Activated CD4-positive, CD25-positive, alpha-beta regulatory T cell (primary cell): ENCODE measurements at places on chromosomes 1 and 21.

- DNase-seq: no peak
Measured at GRCh38 chr1:2801535-2802291, at the start of gene TTC34. Gene TTC34 (minus strand): TSS chr1:2801693. CDS start chr1:2800827, 866 bp downstream.

DNA sequence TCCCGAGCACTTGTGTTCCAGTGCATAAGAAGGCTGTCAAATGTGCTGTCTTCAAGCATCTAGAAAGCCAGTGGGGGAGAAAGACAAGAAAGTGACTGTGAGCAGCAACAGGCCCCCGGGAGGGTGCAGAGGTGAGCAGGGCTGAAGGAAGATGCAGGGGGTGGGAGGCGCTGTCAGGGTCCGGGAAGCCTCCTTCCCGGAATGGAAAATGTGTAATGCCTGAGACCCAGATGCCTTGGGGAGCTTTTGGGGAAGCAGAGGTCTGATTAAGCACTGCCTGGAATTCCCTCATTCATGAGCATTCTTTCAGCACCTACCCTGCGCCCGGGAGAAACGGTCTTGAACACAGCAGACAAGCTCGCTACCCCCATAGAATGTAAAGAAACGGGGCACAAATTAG lies 1.3 kb downstream of the NPHP4 start:
- DNase-seq: no peak

DNA sequence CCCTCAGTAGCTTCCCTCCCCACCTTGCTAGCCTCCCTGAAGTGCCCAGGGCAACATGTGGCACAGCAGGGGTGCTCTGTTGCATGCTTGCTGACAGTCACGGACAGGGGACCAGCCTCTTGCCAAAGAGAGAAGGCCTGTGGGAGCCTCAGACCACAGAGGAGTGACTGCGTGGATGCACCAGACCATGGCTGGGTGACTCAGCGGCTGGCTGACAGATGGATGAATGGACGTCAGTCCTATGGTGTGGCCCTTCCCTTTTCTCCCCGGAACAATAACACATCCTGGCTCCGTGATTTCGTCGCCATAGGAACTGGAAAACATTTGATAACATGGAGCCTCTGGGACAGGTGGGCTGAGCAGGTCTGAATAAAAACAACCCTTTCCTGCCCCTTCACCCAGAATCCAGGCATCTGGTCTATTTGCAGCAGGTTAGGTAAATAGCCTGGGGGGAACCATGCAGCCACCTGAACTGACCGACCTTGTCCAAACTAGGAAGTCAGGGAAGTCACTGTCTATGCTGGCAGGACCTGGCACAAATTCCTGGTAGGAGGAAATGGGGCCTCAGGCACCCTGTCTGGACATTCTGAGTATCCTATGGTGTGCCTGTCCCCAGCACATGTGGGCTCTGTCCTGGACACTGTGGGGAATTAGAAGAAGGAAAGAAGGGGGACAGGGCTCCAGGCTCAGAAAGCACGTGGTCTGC lies 53.3 kb downstream of the NENF start:
- DNase-seq: no peak

GRCh38 chr1:195336812-195337211 lies 1271.4 kb downstream of the KCNT2 start:
- no peak for DNase-seq

GRCh38 chr1:220926146-220926545 lies 46.9 kb downstream of the HLX start:
- DNase-seq: no peak

DNA sequence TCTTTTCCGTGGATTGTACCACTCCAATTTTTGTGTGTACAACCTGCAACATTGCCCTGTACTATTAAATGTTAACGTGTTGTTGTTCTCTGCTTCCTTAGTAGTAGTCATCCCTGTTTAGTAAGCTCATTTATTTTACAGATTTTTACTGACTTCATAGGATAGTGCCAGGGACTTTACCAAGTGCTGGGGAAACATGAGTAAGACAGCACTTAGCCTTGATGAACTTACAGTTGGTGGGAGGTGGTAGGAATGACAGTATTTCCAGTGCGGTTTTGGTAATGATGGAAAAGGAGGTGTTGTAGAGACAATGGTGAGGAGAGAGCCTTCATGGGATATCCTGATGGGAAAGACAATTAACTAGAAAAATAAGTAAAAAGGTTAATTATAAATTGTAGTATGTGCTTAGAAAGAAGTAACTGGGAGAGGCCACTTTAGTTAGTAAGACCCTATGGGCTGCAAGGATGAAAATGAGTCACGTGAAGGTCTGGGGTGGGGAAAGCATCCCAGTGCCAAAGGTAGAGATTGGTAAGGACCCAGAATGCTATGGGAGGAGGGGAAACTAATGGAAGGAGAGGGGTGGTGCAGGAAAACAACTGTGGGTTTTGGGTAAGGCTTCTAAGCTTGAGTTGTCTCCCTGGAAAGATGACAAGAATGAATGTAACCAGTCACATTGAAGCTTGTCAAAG lies 1.7 kb downstream of the RLF start:
- no peak for DNase-seq

DNA sequence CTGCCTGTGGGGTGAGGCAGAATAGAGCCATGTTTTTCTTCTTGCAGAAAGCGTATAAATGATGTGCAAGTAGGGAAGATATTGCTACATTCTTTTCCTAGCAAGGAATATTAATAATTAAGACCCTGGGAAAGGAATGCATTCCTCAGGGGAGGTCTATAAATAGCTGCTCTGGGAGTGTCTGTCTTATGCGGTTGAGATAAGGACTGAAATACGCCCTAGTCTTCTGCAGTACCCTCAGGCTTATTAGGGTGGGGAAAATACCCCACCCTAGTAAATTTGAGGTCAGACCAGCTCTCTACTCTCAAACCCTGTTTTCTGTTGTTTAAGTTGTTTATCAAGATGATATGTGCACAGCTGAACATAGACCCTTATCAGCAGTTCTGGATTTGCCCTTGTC lies 155.9 kb upstream of the HMCN1 start:
- no peak for DNase-seq

- DNase-seq: no peak
Measured at GRCh38 chr1:4571263-4571662, 83.1 kb upstream of the AJAP1 start.

GRCh38 chr21:14833666-14834351 lies 231.0 kb downstream of the NRIP1 start:
- no peak for DNase-seq

- DNase-seq: no peak
Measured at GRCh38 chr21:32426592-32427051, 14.1 kb downstream of the EVA1C start.

DNA sequence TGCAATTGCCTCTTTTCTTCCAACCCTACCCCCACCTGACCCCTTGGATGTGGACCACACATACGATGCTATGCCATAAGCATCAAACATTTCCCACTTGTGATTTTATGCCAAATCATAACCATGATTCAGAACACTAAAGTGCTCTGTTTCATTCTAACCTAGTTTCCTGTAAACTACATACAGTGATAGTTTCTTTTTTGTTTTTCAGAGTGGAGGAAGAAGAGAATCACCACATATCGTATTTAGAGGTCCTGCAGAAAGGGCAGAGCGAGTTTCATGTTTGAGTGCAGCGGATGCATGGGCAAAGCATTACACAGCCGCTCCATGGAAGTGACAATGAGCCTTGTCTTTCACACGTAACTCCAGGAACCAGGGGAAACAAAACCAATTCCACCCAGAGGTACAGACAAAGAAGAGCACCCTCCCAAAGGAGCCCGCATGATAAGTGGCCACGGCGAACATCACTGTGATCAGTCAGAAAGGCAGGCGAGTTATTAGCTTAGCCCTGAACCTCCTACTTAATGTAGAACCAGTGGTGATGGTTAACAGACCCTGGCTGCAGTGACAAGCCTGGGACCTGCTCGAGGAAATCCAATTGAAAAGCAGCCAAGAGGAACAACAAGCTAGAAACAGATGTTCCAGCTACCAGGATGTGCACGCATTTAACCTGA lies 64.0 kb upstream of the ZNF281 start:
- no peak for DNase-seq

GRCh38 chr1:203342192-203342940 lies 8.6 kb downstream of the FMOD start:
- peak; percentile 7 for DNase-seq

GRCh38 chr1:84997667-84998600 lies 1.0 kb upstream of the MCOLN2 start:
- DNase-seq: no peak

DNA sequence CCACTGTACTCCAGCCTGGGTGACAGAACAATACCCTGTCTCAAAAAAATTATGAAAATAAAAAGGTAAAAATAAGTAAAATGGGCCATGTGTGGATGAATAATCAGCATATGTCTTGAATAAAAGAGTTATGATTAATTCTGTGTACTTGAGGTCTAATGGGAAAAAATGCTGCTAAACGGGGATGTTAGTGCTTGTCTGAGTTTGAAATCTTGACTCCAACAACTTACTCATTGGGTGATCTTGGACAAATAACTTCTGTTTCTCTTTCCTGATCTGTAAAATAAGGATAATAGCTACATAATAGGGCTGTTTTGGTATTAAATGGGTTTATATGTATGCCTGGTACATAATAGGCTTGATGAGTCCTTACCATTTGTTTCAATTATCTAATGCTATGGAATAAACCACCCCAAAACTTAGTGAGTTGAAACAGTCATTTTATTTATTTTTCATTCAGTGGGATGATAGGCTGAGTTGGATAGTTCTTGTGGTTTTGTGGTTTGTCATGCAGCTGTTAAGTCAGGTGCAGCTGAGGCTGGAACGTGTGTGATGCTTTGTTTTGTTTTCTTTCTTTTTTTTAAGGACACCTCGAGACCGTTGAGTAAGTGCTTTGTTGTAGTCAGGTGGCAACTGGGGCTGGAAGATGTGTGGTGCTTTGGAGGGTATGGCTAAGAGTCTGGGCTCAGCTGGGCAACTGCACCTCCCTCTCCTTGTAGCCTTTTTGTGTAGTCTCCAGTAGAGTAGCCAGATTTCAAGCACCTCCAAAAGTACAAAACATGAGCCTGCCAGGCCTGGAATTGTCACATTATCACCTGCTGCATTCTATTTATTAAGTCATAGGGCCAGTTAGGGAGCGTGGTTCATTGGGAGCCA lies 4.9 kb downstream of the MDM4 start:
- DNase-seq: no peak

DNA sequence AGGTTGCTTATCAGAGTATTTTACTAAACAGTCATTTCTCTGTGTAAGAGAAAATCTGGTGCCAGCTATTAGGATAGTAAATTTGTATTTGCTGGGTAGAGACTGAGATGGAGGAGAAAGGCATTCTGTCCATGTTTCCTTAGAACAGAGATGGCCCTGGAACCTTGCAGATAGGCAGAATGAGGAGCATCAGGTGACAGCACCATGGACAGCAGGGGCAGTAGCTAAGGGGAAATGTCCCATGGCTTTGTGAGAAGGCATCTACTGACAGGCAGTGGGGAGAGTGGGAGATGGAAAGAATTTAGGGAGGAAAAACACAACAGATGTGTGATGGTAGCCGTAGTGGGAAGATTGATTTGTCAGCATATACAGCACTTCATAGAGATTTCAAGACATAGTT lies 105.0 kb downstream of the PRRX1 start:
- DNase-seq: no peak

GRCh38 chr1:98931128-98931835 lies 73.4 kb downstream of the PLPPR5 start:
- no peak for DNase-seq
